ENCODE measurements at places on chromosomes 2 and 18.

GRCh38 chr2:230657906-230658305, 54.7 kb upstream of the CAB39 start:
- no peak for DNase-seq

GRCh38 chr18:55811925-55812324, 223.9 kb upstream of the TCF4 start:
- DNase-seq: no peak

DNA sequence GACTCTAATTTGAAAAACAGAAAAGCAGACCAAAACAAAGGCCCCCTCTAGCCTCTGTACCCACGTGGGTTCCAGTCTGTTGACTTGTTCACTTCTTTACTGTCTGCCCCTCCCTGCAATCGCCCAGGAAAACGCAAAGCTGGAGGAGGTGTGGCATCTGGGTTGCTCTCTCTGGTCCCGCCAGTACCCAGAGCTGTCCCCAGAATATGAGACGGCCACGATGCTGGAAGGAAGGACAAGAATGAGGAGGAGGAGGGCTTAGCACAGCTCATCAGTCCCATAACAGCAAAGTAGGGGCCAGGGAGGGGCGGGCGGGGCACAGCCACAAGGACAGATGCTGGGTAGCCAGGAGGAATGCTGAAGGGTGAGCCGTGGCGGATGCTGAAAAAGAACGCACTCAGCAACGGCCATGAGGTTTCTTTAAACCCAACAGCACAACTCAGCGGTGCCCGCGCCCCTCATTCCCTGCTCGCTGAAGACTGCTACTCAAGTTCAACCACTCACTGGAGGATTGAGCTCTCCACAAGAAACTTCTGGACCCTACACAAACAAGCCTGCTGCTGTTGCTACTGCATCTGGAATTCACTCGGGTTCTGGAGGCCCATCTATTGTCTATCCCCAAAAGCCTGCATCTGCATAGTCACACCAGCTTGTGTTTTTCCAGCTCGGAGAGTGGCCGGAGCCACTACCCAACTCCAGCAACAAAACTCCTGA, 187.7 kb downstream of the HDAC4 start:
- DNase-seq: no peak

- DNase-seq: no peak
These were observed 438.9 kb downstream of the SATB2 start for GRCh38 chr2:199018826-199019225.

GRCh38 chr18:39480494-39481195, 1915.0 kb upstream of the CELF4 start:
- DNase-seq: no peak

- no peak for DNase-seq
These were observed 134.1 kb downstream of the FAM210A start for GRCh38 chr18:13592246-13592645.

GRCh38 chr2:72649810-72650209, 176.0 kb downstream of the EXOC6B start:
- no peak for DNase-seq

DNA sequence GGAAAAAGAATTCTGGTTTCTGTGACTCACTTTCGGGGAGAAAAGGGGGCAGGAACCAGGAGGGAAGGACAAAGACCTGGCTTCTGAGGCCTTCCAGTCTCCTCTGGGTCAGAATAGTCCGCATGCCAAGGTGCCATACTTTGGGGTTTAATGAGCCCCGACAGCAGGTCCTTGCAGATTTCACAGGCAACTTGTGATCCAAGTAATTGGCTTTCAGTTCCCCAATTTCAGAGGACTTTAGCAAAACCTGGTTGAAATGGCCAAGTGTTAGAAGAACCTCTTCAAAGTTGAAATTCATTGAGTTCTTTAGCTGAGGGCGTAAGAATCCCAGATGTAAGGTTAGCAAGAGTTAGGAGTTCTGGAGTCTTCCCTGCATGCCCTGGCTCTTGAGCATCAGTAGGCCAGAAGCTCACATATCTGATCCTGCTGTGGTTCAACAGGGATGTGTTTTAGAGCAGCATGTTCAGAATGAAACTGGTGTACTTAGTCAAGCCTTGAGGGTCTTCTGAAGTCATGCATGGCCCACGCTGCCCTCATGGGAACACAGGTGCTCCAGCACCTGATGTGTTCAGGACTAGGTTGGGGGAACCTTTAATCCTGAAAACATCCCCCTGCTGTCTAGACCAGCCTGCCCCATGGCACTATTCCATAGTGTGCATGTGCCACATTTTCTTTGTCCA, 143.0 kb downstream of the NUP35 start:
- no peak for DNase-seq

- no peak for DNase-seq
These were observed 87.0 kb upstream of the RTN4 start for GRCh38 chr2:55137024-55137958.

DNA sequence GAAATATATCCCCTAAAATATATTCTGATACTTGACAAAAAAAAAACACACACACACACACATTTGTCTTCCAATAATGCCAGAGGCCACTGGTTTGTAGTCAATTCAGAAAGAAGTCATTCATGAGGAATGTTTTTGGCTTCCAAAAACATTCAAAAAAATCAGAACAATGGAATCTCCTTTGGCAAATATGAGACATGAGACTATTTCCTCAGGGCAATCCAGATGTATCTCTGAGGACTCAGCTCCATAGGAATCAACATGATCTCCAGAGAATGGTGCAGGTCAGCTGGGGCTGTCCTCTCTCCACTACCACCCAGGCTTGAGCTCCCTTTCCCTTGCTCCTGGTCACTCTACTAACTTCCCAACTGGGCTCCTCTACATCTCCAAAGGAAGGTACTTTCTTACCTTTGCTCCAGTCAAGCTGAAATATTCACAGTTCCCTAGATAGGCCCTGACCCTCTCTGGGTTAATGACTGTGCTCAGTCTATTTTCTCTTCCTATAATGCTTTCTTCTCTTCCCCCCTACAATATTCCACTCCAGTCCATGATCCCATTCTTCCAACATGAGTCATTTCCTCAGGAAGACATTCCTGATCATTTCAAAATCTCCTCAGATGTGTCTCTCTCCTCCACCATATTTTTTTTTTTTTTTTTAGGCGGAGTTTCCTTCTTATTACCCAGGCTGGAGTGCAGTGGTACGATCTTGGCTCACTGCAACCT, 145.3 kb downstream of the C1D start:
- DNase-seq: no peak

- DNase-seq: no peak
These were observed 495.7 kb upstream of the VRK2 start for GRCh38 chr2:57550912-57551311.

- DNase-seq: no peak
These were observed 158.2 kb downstream of the L3MBTL4 start for GRCh38 chr18:6256521-6256920.

GRCh38 chr2:203155406-203155805, 83.4 kb upstream of the CYP20A1 start:
- no peak for DNase-seq

- no peak for DNase-seq
These were observed 18.8 kb downstream of the TGOLN2 start for GRCh38 chr2:85308896-85309555.

DNA sequence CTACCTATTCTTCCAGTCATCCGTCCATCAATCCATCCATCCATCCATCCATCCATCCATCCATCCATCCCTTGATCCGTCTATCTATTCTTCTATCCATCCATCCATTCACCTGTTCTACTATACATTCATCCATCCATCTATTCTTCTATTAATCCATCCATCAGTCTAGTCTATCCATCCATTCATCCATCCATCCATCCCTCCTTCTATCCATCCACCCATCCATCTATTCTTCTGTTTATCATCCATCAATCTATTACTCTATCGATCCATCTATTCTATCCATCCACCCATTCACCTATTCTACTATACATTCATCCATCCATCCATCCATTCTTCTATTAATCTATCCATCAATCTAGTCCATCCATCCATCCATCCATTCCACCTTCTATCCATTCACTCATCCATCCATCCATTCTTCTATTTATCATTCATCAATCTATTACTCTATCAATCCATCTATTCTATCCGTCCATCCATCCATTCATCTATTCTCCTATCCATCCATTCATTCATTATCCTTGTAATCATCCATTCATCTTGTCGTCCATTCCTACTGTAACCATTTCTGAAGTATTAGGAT, 110.4 kb upstream of the ZNF516 start:
- no peak for DNase-seq

- no peak for DNase-seq
These were observed 175.8 kb upstream of the PIEZO2 start for GRCh38 chr18:11324956-11325882.

- DNase-seq: no peak
These were observed 784.8 kb upstream of the CDH2 start for GRCh38 chr18:28961669-28962228.

DNA sequence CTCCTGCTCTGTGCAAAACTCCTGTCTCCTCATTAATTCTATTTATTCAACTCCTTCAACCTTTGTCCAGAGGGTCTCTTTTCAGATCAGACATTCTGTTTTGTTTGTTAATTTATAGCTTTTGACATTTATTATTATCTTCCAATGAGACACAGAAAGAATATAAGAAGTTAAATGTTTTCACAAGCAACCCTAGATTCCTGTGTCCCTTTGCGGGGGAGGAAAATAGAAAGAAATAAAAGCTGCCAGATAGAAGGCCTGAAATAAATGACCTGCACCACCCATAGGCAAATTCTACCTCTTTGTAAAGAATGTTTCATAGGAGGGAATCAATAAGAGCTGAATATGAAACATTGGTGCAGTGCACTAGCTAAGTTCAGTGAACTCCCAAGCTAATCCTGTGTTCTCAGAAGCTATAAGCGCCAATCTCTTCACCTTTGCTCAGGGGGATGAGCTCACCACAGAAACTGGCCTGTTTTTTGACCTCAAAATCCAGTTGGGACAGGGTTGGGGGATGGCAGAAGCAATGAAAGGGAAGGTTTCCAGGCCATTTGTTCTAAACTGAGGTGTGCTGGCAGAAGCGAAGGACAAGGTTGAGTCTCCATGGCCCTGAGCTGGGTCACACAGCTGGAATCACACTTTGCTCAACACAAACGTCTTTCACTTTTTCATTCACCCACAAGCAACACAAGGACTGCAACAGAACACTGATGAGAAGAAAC, 258.6 kb downstream of the NRXN1 start:
- no peak for DNase-seq

GRCh38 chr18:48202350-48203260, 206.6 kb downstream of the ZBTB7C start:
- no peak for DNase-seq

DNA sequence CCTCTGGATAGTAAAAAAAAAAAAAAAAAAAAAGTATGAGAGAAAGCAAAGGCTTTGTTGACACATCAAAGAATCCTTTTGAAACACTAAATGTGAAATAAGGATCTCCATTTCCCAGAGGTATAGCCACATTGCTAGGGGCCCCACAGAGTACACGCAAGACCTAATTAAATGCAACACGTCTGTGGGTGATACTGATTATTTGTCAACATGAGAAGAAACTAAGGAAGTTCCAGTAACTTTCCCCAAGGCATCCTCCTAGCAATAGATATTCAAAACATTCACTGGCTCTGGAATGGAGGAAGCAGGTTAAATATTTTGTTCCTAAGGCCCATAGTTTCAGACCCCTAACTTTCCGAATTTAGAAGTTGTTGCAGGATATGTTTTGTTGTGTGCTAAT, 24.6 kb upstream of the EPB41L3 start:
- DNase-seq: no peak

GRCh38 chr2:240210198-240210965, 69.9 kb upstream of the OTOS start:
- no peak for DNase-seq

DNA sequence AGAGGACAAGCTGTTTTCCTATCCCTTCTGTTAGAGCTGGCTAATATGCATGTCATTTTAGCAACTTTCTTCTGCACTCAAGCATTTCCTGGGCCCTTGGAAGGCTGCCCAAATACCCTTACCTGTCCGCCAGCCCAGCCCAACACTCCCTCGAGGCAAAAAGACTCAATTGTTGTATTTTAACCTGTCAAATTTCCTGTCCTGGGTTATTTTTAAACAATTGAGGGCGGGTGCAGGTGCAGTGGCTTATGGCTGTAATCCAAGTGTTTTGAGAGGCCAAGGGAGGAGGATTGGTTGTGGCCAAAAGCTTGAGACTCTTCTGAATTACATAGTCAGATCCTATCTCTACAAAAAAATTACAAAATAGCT, 125.0 kb upstream of the ARHGAP28 start:
- no peak for DNase-seq

GRCh38 chr2:177708660-177709444, 316.3 kb downstream of the AGPS start:
- no peak for DNase-seq

DNA sequence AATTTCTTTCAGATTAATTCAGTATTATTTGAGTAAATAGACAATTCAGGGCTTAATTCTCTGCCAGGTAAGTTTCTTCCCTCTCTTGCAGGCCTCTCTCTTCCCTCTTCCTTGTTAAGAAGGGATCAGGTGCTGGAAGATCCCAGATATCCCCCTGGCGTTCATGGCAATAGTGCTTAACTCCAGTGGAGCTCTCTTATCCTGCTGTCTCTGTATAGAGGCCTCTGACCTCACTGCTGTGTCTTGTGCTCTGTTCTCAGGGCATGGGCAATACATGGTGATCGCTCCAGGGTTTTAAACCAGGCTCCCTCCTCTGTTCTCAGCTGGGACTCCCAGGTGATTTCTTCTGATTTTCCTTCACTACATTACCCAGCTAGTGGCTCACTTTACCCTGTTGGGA, 226.8 kb downstream of the MC4R start:
- no peak for DNase-seq

- DNase-seq: no peak
These were observed 85.4 kb upstream of the ATG16L1 start for GRCh38 chr2:233165895-233166661.

GRCh38 chr2:134875309-134875708, 36.9 kb downstream of the ACMSD start:
- DNase-seq: no peak

DNA sequence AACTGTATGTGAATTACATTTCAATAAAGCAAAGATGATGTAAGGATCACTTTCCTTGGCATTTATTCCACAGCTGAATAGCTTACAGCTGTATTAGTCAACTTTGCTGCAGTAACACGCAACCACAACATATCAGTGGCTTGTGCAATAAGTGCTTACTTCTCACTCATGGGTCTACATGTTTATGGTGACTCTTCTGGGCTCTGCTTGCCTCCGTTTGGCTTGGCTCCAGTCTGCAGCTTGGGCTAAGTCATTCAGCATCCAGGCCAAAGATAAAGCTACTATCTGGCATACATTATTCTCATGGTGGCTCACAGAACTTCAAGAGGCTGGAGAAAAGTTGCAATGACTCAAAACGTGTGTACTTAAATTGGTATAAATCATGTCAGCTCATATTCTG, 355.0 kb downstream of the RNF144A start:
- DNase-seq: no peak

- DNase-seq: no peak
These were observed 51.2 kb downstream of the CLIP4 start for GRCh38 chr2:29166242-29167039.

DNA sequence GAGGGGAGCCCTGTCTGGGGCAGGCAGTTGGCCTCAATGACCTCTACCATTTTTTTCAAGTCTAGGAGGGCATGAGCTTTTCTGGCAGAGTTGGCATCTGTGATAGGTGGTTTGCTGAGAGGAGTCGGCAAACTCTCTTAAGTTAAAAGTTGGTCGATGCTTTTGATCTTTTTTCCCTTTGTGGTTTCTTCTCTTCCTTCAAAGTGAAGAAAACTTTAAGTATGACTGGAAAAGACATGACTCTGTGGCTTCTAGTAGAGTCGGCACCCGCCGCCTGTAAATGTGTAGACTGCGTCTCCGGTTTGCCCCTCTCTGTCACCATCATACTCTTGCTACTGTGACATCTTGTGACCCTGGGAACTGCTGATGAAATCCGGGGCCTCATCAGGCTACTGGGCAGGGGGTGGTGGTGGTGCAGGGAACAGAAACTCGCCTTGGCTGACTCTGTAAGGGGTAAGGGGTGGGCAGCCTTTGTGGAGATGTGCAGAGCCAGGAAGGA, 21.1 kb downstream of the INPP5D start:
- no peak for DNase-seq
